ENCODE measurements at places on chromosomes 7 and 10. TPM values are rescaled to one million over a fixed set of nuclear protein-coding genes. Genes with fewer than 3 reads are reported as not detected.

PNLIP gene
- total RNA-seq = 0.28 TPM

TFR2 gene
- total RNA-seq = 2.5 TPM

COL17A1 gene
- total RNA-seq = 1.7 TPM

NPFFR1 gene
- total RNA-seq = under 0.01 TPM

PILRA gene
- total RNA-seq = 3.6 TPM

TMEM229A gene
- not detected for total RNA-seq

FOXI2 gene
- total RNA-seq = not detected

Measured in A549 treated with AZD2906 at 1 μM for 4 hours (cell line).